ENCODE measurements at places on chromosomes 11 and 22.
A peak's percentile ranks its signal among the peaks of the same experiment; 100 is the strongest.

DNA sequence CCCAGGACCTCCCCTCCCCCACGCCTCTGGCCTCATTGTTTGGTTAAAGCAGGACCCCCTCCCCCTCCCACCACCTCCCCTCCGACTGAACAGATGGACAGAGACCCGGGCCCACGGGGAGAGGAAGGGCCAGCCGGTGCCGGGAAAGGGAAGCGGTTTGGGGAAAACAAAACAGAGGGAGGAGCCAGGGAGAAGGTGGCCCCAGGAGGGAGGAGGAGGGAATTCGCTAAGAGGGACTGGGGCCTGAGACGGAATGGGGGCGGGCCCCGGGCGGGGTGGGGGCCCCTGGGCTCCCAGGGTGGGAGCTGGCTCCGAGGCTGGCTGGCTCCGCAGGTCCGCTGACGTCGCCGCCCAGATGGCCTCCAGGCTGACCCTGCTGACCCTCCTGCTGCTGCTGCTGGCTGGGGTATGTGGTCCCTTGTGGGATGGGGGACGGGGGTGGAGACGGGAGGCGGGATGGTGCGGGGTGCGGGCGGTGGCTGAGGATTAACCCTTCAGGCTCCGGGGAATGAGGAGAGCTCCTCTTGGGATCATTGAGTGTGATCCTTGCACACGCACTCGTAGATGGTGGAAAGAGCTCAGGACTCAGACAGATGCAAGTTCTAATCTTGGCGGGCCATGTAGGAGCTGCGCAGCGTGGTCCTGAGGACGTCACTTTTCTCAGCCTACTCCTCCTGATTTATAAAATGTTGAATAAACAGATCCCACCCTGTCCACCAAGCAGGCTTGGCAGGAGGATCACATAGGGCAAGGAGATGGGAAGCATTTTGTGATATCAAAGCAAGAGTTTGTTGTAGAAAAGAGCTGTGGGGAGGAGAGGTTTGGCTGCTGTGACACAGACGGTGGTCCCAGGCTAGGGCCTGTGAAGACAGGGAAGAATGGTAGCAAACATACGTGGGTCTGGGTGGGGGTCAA is 688 bp downstream of the SERPING1 start:
- DNase-seq, result peak; percentile 91
- H3K4me3 ChIP-seq, result peak overlapping the region; percentile 83
- H3K27me3 ChIP-seq, result no peaks in the 10 kb centered on the region
- H3K4me1 ChIP-seq, result peaks cover 77% of the 10 kb centered on the region

DNA sequence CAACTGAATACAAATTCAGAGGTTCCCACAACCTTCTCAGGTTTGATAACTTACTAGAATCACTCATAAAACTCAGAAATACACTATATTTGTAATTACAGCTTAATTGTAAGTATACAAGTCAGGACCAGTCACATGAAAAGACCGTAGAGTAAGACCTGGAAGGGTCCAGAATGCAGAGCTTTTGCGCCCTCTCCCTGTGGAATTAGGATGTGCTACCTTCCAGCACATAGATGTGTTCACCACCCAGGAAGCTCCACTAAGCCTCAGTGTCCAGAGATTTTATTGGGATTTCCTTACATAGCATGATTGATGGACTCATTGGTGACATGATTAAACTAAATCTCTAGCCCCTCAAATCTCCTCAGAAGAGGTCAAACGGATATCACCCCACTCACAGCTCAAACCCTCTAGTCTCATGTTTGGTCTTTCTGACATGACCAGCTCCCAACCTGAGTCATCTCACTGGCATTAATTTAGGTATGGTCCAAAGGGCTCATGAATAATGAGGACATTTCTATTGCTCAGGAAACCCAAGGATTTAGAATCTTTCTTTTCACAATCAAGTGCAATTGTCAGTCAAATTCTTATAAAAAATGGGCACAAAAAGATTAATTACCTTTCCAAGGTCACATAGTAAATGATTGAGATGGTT is 77.2 kb upstream of the UBASH3B start:
- H3K27ac ChIP-seq, result no peak overlapping the region
- H3K4me1 ChIP-seq, result peaks cover 14% of the 10 kb centered on the region
- no peaks in the 10 kb centered on the region for H3K36me3 ChIP-seq

GRCh38 chr22:47357493-47357892 is 595.0 kb downstream of the TBC1D22A start:
- no peaks in the 10 kb centered on the region for H3K36me3 ChIP-seq
- H3K4me3 ChIP-seq, result no peak overlapping the region
- H3K27ac ChIP-seq, result no peak overlapping the region

DNA sequence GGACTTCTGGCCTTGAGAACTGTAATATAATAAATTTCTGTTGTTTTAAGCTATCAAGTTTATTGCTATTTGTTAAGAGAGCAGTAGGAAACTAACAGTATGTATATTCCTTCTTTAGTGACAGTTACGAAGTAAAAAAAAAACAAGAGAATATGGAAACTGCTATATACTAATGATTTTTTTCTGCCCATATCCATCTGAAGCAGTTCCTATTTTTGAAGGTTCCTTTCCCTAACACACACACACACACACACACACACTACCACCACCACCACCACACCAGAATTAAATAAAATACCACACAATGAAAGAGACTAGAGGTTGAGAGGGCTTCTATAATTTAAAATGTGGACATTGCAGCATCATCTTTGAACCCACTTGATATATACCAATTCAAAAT is 44.4 kb upstream of the CARD18 start:
- H3K4me3 ChIP-seq, result no peak overlapping the region
- no peaks in the 10 kb centered on the region for H3K36me3 ChIP-seq
- DNase-seq, result no peak
- no peaks in the 10 kb centered on the region for H3K4me1 ChIP-seq
- no peak overlapping the region for H3K27ac ChIP-seq

DNA sequence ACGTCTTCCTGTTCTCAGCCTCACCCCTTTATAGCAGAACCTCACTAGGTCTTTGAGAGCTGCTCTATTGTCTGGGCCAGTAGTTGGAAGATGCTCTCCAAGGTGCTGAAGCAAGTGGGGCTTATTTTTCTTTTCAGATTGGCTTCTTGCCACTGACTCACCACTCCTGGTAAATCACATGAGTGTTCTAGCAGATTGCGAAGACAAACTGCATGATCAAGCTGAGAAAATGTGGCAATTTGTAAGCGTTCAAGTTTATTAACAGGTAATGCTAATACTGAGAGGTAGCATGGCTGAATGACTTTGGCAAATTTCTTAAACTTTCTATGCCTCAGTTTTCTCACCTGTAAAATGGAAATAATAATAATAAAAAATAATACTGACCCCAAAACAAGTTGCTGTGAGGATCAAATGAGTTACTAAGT is 59.2 kb downstream of the CACNG2 start:
- peaks cover 57% of the 10 kb centered on the region for H3K27me3 ChIP-seq
- H3K4me3 ChIP-seq, result no peak overlapping the region
- no peaks in the 10 kb centered on the region for H3K36me3 ChIP-seq
- no peak overlapping the region for H3K27ac ChIP-seq

Data from nephron progenitor cell (in vitro differentiated cells).